HFFc6 (cell line): ENCODE measurements at places on chromosomes 5 and 9.

GRCh38 chr9:136259517-136259813, 13.9 kb upstream of the QSOX2 start:
- H3K4me3 ChIP-seq = no peak overlapping the region
- H3K27ac ChIP-seq = no peak overlapping the region
- DNase-seq = no peak
- peaks cover 9% of the 10 kb centered on the region for H3K4me1 ChIP-seq

DNA sequence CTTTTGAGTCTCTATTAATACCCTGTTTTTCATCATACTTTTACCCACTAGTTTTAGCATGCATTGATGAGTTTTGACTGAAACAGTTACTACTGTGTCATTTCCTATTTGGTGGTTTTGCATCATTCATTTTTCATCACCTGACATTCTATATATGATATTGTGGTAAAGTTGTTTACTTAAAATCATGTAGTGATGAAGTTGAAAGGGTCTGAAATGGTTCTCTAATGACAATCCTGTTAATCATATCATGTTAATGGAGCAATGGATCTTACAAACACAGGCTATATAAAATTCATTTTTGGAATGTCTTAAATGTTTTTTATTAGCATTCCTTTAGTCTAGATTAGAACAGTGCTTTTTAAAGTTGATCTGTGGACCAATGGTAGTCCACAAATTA, 84.1 kb downstream of the ERBIN start:
- peak; percentile 2 for DNase-seq
- peak overlapping the region; percentile 42; the same call in 1 of the 2 replicates for H3K27ac ChIP-seq
- no peak overlapping the region for H3K4me3 ChIP-seq

GRCh38 chr5:9582406-9582805, 36.5 kb upstream of the SEMA5A start:
- no peak overlapping the region for H3K4me3 ChIP-seq
- H3K36me3 ChIP-seq = no peaks in the 10 kb centered on the region
- peak; percentile 24 for DNase-seq

- H3K4me3 ChIP-seq = no peak overlapping the region
- H3K4me1 ChIP-seq = no peaks in the 10 kb centered on the region
- no peak overlapping the region for H3K27ac ChIP-seq
Measured at GRCh38 chr9:96014078-96014477, 138.6 kb downstream of the ERCC6L2 start.

DNA sequence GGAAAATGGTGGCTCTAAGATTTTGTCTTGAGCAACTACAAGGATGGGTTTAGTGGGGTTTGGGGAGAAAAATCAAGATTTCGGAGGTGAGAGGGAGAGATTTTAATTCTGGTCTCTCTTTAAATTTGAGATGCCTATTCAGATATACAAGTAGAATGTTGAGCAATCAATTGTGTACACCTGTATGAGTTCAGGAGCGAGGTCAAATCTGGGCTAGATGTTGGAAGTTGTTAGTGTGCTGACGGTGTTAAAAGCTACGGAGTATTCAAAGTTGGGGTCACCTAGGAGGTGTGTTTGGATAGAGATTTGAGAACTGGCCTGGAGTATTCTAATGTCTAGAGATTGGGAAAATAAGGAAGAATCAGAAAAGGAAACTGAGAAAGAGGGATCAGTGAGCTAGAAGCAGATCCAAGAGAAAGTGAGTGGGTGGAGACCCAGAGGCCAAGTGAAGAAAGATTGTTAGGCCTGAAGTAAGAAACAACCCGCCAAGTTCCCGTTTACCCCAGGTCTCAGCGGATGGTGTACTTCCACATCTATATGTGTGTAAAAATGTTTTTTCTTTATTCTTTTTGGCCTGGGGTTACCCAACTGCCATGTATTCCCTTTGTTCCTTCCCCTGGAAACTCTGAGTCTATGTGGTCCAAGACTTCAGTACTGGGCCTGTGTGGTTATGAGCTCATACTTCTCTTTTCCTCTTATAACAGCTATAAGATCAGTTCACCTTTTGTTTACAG, 11.9 kb upstream of the ARHGAP26 start:
- H3K4me1 ChIP-seq = 0 out of 2 replicates have a peak, but pooled peaks cover 1% of the 10 kb centered on the region
- no peak for DNase-seq
- H3K36me3 ChIP-seq = no peaks in the 10 kb centered on the region
- H3K27me3 ChIP-seq = peaks cover 17% of the 10 kb centered on the region

DNA sequence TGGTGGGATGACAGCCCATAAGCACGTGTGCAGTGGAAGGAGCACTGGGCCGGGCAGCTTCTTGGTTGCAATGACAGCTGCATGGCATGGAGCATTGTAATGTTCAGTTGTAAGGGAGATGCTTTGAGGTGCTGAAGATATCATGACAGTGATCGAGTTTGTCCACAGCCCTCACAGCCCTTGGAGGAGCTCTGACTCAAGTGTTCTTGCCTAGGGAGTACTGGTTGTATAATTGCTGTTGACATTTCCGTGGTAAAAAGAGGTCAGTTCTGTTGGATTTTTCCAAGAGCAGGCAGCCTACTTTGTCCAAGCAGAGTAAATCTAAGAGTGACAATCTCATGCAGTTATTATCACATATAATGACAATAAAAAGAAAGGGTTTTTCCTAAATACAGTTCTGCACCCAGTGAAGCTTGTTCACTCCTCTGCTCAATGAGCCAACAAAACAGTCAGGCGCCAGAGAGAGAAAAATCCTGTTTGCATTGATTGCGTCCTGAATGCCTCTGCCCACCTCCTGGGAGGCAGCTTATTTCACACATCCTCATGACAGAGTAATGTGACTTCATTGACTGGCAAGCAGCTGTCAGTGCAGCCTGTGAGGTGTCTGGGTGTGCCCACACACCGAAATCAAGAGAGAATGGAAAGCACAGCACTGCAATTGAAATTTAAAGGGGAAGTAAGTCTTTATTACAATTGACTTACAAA, 248.0 kb downstream of the NTRK2 start:
- no peak for DNase-seq
- no peaks in the 10 kb centered on the region for H3K36me3 ChIP-seq
- no peaks in the 10 kb centered on the region for H3K4me1 ChIP-seq
- H3K27ac ChIP-seq = no peak overlapping the region
- no peaks in the 10 kb centered on the region for H3K27me3 ChIP-seq

DNA sequence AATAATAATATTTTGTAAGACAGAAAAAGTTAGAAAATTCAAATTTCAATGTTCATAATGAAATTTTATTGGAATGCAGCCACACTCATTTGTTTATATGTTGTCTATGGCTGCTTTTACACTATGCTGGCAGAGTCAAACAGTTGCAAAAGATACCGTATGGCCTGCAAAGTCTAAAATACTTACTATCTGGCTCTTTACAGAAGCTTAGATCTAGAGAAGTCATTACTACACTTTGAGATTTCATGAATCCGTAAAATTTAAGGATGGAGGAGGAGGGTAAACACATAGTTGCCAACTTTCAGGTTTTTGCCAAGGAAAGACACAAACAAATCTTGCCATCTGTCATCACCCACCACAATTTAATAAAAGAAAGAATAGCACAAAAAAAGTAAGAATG, 25.1 kb upstream of the PCSK1 start:
- H3K27ac ChIP-seq = no peak overlapping the region
- H3K4me1 ChIP-seq = no peaks in the 10 kb centered on the region
- H3K36me3 ChIP-seq = no peaks in the 10 kb centered on the region
- peaks cover 10% of the 10 kb centered on the region for H3K27me3 ChIP-seq
- no peak for DNase-seq
- no peak overlapping the region for H3K4me3 ChIP-seq

- peak; percentile 47 for DNase-seq
Measured at GRCh38 chr9:122374885-122375420, 4.1 kb downstream of the PTGS1 start.

DNA sequence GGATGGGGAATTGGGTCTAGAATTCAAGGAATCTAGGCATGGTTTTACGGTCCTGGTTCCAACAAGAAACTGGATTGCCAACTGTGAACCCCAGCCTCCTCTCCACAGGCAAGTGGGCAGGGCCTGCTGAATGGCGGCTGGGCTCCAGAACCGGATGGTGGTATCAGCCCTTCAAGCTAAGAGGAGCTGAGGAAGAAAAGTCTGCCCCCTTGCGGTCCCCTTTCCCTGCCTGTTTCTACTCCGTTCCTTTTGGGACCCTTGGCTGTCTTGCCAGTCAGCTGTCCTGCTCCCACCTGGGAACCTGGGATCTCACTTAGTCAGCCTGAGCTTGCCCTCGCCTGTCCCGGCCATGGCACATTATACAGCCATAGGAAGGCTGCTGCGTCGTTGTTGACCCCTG, 234.4 kb upstream of the DAPK1 start:
- H3K27ac ChIP-seq = no peak overlapping the region
- H3K27me3 ChIP-seq = peaks cover 6% of the 10 kb centered on the region; the same call in 1 of the 2 replicates
- H3K4me1 ChIP-seq = peaks cover 18% of the 10 kb centered on the region
- no peak for DNase-seq
- no peak overlapping the region for H3K4me3 ChIP-seq
- peaks cover 10% of the 10 kb centered on the region for H3K36me3 ChIP-seq

GRCh38 chr9:126504977-126505455, 108.7 kb upstream of the LMX1B start:
- DNase-seq = no peak
- H3K4me3 ChIP-seq = no peak overlapping the region
- H3K27me3 ChIP-seq = peaks cover 21% of the 10 kb centered on the region

DNA sequence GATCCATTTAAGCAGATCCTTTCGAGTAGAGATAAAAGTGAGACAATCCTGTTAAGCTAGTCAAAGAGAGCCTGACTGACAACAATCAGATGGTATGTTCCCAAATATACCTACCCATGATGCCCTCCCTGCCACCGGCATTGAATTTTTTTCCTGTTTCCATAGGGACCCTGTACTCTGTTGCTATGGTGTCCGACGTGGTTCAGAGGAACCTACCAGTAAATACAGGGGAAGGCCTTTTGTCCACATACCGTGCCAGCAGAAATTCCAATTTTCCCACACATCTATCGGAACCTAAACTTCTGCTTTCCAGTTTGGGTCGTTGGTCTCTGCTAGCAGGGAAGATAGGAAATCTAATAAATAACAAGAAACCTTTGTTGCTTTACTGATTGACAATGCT, 64.7 kb downstream of the MEGF10 start:
- DNase-seq = no peak
- peaks cover 7% of the 10 kb centered on the region; the same call in 1 of the 2 replicates for H3K27me3 ChIP-seq
- no peak overlapping the region for H3K27ac ChIP-seq
- H3K4me1 ChIP-seq = peaks cover 8% of the 10 kb centered on the region

DNA sequence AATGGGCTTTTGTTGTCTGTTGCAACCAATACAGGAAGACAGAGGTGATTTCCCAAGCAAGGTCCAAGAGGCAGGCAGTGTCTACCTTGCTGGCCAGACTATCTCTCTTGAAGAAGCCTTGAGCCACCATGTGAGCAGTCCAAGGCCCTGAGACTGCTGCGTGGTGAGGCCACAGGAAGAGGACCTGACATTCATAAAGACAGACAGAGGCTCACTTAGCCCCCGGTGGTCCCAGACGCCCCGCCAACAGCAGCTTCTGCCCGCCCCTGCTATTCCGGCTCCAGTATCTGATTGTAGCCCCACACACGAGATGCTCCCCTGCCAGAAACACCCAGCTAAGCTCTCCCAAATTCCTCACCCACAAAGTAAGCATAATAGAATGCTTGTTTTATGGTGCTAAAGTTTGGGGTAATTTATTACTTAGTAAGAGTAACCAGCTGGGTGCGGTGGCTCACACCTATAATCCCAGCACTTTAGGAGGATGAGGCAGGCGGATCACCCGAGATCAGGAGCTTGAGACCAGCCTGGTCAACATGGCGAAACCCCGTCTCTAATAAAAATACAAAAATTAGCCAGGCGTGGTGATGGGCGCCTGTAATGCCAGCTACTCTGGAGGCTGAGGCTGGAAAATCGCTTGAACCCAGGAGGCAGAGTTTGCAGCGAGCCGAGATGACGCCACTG, 22.8 kb upstream of the FUBP3 start:
- H3K4me1 ChIP-seq = no peaks in the 10 kb centered on the region
- 0 out of 2 replicates have a peak, but pooled peaks cover 4% of the 10 kb centered on the region for H3K36me3 ChIP-seq
- H3K4me3 ChIP-seq = no peak overlapping the region
- peaks cover 22% of the 10 kb centered on the region for H3K27me3 ChIP-seq

DNA sequence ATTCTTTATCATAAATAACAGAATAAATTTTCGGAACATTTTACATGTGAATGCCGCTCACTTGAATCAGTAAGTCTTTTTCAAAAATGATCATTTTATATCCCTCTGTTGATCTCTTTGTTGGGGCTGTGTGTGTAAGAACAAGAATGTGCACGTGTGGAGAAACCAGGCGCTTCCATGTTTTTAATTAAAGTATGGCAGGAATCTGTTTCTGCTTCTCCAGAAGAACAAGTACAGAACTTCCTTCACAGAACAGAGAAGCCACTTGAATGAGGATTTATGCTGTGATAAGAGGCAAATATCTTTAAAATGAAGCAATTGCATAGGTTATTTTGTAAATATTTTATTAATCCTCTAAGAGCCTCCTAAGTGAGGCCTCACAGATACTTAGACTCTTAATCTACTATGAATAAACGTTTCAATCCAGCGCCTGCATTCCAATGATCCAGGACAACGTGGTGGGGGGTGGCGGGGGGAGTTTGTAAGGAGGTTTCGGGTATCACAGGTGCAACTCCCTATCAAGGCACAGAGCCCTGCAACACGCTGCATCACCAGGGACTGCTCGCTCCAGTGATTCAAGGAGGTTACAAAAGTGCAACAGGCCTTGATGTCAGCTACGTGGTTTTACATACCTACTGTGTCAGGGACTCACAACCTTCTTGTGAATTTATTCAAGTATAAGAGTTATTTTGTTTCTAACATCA, 409.2 kb downstream of the BNC2 start:
- H3K27ac ChIP-seq = no peak overlapping the region
- peaks cover 13% of the 10 kb centered on the region for H3K4me1 ChIP-seq
- no peaks in the 10 kb centered on the region for H3K27me3 ChIP-seq
- no peaks in the 10 kb centered on the region for H3K36me3 ChIP-seq

DNA sequence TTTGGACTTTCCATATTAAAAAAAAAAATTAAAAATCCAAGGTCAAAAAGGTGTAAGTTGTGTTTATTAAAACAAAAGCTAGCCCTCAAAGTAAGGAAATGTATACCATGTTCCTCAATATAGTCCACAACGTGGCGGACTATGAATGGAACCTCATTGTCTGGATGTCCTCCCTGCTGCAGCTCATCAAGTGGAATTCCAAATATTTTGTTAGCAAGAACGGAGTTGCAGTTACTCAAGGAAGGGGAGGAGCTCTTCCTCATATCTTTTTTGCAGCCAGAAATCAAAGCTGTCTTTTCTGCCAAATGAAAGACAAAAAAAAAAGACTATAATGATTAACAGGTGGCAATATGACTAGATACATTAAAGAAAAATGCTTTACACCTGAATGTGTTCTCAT, 14.0 kb downstream of the FAM13B start:
- peaks cover 28% of the 10 kb centered on the region for H3K36me3 ChIP-seq
- no peak for DNase-seq
- H3K27ac ChIP-seq = no peak overlapping the region
- no peak overlapping the region for H3K4me3 ChIP-seq

DNA sequence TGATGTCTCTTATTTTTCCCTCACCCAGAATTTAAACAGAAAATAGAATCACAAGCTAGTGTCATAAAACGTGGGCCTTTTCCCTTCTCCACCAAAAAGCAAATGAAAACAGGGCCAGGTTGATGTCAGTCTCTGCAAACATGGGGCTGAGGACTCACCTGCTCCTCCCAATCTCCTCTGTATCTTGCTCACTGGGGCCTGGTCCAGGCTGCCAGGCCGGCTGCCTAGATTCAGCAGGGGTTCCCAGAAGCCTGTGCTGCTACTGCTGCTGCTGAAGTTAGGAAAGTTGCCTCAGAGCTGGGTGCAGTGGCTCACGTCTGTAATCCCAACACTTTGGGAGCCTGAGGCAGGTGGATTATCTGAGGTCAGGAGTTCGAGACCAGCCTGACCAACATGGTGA, 84.3 kb downstream of the PCDH1 start:
- H3K4me3 ChIP-seq = no peak overlapping the region
- no peak overlapping the region for H3K27ac ChIP-seq
- H3K36me3 ChIP-seq = no peaks in the 10 kb centered on the region
- no peaks in the 10 kb centered on the region for H3K4me1 ChIP-seq
